Astrocyte of the cerebellum (primary cell): ENCODE measurements at places on chromosomes 4 and X.

- no peak for DNase-seq
These were observed 40.1 kb downstream of the NOP14 start for GRCh38 chr4:2923141-2923551.

- DNase-seq = peak; percentile 43
These were observed 738.3 kb upstream of the FRG1 start for GRCh38 chr4:189202182-189202868.

GRCh38 chr4:115355329-115355728, 241.9 kb upstream of the NDST4 start:
- no peak for DNase-seq

GRCh38 chr4:8333726-8334460, 64.3 kb downstream of the HTRA3 start:
- no peak for DNase-seq

DNA sequence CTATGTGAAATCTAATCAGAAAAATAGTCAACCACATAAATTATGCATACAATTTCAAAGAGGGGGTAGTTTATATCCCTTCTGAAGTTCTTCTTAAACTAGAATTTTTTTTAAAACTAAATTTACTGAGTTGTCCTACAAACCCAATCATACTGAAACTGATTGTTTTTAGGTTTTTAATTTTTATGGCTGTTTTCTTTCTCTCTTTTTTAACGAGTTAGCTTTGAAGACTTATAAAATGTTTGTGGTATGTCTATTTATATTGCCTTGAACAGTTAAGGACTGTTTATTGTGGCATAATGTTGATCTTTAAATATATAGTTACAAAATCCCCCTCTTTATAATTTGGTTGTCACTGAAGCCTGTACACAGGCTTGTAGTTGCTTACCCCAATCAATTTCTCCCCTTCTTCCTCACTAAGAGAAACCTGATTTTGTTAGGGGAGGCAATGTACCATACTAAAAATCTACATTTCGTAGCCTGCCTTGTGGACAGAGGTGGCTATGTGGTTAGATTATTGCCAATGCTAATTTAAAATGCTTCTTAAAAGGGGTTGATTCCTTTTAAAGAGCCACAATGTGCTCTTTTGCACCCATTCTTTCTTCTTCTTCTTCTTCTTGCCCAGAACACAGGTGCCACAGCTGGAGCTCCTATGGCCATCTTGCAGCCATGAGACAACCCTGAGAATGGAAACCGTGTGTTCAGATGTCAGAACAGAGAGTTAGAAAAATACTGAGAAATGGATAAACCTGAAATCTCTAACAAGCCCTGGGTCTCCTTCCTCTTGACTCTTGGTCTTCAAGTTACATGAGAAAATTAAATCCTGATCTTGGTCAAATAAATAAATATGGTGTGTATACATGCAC, 102.7 kb upstream of the ZNF827 start:
- no peak for DNase-seq

DNA sequence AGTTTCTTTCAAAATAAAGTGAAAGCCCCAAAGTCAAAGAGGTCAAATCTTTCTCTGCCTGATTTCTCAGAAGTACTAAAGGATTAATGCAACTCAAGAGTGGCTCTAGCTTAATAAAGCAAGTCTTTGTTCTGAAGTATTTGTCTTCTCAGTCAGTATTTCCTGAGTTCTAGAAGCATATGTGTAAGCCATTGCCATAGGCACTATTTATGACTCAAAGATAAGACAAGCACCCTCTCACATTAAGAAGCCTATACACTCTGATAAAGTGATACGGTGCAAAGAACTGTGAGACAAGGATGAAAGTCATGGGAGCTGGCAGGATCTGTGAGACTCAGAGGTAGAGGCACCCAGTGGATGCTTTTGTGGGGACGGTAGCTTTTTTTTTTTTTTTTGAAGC, 60.9 kb downstream of the AASDH start:
- no peak for DNase-seq

DNA sequence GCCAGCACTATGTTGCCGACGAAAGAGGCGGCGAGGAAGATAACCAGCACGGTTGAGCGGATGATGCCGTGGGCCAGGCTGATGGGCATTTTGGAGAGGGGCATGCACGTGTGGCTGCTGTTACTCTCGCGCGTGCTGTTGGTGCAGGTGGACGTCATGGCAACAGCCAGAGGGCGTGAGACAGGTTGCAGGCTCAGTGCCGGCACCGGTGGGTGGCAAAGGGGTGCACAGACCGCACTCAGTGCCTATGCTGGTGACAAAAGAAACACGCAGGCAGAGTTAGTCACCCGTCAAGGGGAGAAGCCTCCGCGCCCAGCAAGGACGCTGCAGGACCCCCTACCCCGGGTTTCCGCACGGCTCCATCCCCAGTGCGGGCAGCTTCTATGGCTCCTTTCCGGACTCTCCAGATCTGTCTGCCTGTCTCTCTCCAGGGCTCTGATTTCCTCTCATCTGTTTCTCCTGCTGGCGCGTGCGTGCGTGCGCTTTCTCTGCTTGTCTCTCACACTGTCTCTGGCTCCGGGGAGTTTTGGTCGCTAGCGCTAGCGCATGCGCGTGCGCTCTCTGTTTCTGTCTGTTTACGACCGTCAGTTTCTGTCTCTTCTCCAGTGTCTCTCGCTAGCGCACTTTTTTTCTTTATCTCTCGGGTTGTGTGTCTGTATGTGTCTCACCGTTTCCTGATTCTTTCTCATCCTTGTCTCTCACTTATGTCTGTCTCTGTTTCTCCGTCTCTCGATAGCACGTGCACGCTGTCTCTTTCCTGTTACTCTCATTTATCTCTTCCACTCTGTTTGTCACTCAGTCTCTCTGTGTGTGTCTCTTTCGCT, 2.1 kb downstream of the GPR101 start:
- no peak for DNase-seq

- DNase-seq = no peak
These were observed 3.1 kb downstream of the PI4K2B start for GRCh38 chr4:25236971-25237370.

GRCh38 chr4:104881136-104881886, 265.4 kb upstream of the TET2 start:
- DNase-seq = no peak

DNA sequence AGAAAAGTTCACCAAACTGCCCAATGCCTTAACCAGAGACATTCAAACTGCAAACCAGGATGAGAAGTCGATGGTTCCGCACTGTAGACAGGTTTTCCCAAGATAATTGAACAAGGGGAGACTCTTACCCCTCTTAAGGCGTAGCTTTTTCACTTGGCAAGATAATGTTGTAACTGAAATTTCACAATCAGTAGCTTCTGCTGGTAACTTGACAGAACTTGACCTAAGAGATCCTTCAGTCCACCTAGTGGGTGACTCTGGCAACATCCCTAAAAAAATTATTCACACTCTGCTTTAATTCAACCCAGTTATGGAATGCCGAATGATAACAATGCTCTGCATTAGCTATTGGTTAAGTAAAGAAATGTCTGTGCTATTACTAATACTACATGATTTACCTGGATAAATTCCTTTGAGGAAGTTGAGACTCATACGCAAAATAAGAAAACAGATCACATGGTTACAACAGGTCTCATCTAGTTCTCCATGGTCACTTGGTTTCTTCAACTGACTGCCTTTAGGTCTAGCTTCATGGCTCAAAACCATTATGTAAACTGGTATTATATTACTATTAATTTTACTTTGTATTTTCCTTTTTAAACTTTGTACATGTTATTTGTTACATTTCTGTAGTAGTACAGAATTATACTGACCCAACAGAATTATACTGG, 9.1 kb downstream of the ELF2 start:
- no peak for DNase-seq

DNA sequence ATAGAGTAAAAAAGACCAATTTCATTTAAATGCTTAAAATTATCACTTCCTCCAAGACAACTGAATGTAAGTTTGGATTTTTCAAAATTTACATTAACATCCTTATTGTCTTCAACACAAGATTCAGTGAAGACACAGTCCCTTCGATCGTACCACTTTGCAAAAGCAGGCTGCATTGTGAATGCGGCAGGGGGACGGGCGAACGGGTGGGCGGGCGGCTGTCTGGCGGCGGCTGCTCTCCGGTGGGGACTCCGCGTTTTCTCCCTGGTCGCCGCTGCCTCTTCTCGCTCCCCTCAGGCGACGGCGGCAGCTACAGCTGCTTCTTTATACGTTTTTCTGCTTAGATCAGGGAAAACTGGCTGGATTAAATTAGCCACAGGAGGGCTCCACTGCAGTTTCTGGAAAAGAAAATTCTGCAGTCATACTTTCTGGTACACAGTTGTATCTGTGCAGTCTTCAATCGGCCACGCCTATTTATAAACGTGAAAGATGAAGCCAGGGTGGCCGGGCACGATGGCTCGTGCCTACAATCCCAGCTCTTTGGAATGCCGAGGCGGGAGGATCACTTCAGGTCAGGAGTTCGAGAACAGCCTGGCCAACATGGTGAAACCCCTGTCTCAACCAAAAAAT, 33.9 kb upstream of the HPF1 start:
- peak; percentile 43 for DNase-seq

DNA sequence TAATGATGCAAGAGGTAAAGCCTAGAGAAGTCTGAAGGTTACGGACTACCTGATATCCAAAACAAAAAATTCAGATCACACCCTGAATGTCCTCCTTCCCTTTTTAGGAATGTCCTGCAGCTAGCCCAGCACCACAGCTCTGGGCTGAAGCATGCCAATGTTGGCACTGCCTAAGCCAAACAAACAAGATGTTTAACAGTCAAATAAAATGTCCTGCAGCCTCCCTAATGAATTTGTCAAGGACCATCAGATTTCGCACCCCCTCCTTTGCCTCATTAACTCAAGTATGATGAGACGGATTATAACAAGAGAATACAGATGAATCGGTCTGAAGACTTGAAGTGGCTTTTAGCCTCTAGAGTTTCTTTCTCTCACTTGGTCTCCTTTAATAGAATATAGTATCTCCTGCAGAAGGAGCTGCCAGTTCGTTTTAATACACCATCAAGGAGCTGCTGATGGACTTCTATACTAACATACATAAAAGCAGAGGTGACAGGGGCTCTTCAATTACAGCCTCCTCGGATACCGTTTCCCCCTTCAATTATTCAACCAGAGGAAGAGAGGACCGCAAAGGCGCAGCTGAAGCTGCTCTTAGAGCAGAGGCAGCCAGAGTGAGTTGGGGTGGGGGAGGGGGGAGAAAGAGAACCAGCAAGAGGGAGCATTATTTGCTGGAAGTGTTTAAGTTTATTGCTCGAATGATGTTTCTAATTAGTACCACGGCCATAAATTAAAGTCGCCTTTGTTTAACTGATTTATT, 3.0 kb upstream of the MAB21L2 start:
- no peak for DNase-seq

- DNase-seq = no peak
These were observed 4.5 kb upstream of the RHOH start for GRCh38 chr4:40192114-40193015.

GRCh38 chrX:110853610-110854009, 58.0 kb upstream of the CHRDL1 start:
- peak; percentile 19 for DNase-seq

DNA sequence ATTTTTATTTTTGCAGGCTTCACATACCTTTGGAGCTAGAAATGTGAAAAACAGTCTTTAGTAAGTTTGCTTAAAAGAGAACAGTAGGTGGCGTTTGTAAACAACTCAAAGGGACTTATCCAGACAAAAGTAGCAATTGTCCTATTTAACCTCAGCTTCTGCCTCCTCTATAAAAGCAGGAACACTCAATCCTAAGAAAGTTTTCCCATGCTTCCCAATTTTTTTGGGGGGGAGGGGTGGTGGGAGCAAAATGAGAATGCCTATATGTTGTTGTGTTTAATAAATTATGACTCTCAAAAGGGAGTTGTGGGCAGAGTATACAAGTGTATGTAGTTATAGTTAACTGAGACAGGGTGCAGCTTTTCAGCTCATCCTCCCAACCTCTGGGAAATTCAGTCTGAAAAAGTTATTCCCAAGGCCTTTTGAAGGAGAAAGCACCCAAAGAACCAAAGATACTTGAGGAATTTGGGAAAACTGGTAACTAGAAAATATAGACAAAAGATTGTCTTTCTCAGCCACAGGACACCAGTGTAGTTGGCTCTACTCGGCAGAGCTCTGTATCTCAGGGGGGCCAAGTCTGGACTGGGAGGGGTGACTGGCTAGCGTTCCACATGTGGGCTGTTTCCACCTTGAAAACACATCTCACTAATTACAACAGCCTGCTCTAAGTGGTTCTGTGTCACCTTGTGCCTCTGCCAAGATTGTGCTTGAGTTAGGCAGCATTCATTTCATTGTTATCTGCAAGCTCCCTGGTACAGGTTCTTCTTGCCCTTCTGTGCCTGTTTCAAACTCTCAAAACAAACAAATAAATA, 2.8 kb downstream of the SFRP2 start:
- no peak for DNase-seq

DNA sequence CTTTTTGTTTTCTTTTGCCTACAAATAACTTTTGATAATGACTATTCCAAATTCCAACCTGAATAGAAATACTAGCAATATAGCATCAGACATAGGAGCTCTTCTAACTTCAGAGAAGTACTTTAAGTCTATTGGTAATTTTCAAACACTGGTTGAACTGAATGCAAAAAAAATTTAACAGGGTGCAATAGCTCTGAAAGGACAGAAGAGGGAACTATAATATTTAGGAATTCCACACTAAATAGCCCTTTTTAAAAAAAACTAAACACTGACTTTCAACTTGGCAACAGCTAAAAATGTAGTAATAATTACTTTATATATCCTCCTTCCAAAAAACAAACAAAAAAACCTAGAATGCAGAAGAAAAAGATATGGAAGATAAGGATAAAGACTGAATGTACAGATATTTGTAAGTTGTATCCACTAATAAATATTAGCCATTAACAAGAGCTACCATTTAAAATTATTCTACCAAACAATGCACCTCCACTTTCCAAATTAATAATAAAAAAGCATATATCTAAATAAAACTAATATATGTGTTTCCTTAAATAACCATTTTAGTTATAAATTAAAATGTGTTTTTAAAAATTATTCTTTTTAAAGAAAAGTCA, 81.4 kb downstream of the FBXW7 start:
- DNase-seq = no peak
